ENCODE measurements at places on chromosomes 4 and X. TPM values are rescaled to one million over a fixed set of nuclear protein-coding genes. Genes with fewer than 3 reads are reported as not detected.

The RXFP1 gene
- total RNA-seq = 5.3 TPM

- no peak for DNase-seq
Measured at GRCh38 chr4:56531149-56531770, 25.7 kb downstream of the ARL9 start.

The SCRG1 gene
- total RNA-seq = not detected

DNA sequence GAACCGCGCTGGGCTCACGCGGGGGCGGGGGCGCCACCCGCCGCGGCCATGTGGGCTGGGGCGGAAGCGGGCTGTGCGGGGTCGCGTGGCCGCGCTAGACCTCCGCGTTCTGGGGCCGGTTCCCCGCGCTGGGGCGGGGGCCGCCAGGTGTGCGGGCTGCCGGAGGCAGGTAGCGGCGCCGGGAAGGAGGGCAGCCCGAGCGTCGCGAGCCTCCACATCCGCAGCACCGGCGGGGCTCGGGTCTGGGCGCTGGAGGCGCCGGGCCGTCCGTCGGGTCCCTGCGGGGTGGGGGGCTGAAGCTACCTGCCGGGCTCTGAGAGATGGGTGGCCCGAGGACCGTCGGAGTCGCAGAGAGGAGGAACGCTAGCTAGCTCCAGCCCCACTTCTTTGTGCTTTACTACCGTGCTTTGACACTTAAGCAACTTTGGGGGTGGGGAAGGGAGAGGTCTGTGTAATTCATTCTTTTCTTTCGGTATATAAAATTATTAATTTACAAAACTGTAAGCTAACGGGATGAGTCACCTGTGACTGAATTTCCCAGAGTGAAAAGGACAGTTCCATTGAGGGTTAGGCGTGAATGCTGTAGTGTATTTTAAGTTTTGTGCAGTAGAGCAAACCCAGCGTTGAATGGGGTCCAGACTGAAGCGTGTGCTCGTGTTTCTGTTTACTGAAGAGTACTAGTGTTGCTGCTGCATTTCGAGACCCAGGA lies 689 bp downstream of the METAP1 start:
- peak; percentile 22 for DNase-seq

GRCh38 chr4:81562093-81562492 lies 90.4 kb upstream of the RASGEF1B start:
- no peak for DNase-seq

- no peak for DNase-seq
Measured at GRCh38 chrX:15566244-15566643, 34.5 kb downstream of the ACE2 start.

The EVC2 gene
- 3.2 TPM for total RNA-seq

- DNase-seq = no peak
Measured at GRCh38 chr4:151324124-151324751, 1.2 kb downstream of the SH3D19 start.

The KDR gene
- 45.5 TPM for total RNA-seq

GRCh38 chr4:2468456-2469191 lies at the start of gene RNF4:
Gene RNF4, plus strand, starts transcription at chr4:2469106. Its CDS starts 21,388 bp downstream, at chr4:2490494.
- peak; percentile 97 for DNase-seq

DNA sequence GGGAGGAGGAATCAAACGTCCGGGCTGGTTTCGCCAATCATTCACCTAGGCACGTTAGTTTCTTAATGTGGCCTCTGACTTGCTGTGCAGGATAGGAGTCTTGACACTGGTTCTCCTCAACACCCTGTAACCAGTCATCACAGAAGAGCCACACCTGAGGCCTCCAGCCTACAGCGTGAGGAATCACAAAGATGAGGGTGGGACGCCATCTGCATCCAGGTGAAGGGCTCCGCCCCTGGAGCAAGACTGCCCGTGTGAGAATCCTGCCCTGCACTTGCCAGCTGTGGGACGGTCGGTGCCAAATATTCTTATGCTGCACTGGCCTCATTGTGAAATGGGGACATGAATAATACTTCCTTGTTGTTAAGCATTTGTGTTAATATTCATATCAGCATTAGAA lies 35.7 kb upstream of the TSPAN5 start:
- peak; percentile 0 for DNase-seq

DNA sequence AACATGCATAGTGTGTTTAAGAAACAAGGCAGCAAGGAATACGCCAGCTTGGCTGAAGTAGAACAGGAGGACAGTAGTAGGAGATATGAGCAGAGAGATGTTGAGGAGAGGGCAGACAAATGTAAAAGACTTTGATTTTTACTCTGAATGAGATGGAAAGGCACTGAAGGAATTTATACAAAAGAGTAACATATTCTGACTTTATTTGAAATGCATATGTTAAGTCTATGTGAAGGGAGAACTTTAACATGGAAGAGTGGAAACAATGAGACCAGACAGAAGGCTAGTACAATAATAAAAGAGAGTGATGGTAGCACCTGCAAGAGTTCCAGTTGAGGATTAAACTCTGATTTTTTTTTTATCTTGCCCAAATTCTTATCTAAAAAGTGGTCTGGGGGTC lies 176.2 kb upstream of the CENPE start:
- no peak for DNase-seq

DNA sequence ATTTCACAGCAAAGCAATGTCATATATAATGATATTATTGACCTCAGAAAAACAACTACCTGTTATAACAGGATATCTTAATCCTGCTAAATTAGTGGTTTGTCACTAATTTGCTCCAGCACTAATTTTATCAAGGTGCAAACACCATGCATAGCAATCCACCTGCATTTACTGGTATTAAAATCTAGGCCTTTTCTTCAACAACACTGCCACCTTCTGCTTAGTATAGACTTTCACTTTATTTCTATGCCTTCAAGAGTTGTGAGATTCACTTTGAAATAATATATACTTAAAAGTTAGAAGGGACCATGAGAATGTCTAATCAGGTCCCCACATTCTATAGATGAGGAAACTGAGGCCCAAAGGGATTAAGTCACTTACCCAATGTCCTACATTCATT lies 82.1 kb upstream of the IQCM start:
- DNase-seq = no peak

- DNase-seq = no peak
Measured at GRCh38 chrX:15882704-15883539, 28.3 kb upstream of the AP1S2 start.

DNA sequence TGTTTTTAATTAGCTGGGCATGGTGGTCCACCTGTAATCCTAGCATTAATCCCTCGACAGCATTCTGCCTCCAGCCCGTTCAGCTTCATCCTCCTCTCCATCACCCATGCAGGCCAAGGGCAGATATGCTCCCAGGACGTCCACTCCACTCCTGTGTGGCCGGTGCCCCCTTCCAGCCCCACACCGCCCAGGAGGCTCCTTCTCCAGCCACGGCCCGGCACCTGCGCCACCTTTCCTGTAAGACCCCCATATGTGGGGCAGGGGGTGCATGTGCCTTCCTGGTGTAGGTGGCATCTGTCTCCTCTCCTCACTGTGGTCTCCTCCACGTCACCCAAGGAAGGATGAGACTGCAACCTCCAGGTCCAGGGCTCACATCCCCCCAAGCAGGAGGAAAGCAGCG lies 57.0 kb upstream of the MXD4 start:
- peak; percentile 15 for DNase-seq

DNA sequence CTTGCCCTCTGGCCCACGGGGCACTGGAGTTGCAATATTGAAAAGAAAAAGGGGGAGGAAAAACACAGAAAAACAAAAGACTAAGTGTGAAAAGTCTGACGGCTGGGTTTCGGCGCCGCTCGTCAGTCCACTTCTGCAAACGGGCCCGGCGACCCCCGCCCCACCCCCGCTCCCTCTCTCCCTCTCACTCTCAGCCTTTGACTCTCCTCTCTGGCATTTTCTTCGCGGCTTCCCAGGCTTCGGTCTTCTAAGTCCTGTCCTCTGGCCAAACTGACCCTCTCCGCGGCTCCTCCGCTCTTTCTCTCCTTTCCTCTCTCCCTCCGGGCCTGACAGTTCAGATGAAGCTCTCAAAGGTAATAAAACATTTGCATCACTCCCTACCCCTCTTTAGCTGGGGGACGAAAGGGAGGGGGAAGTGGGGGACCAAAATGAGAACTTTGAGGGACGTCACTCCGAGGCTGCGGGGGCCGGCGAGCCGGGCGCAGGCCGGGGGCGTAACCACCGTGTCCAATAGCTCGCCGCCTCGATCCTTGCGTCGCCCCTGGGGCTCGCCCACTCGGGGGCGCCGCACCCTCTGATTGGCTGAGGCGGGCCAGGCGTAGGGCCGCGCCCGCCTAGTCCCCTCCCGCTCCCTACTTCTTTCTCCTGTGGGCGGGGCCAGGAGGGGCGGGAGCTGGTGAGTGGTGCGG lies at the start of gene NKX6-1:
NKX6-1 (minus strand) TSS at position 358 of the 689 bp plus-strand sequence. CDS start 1,064 bp downstream, outside the sequence.
- DNase-seq = peak; percentile 91
